ENCODE measurements at places on chromosomes 11 and 22. TPM values are rescaled to one million over a fixed set of nuclear protein-coding genes. Genes with fewer than 3 reads are reported as not detected.

Gene MUC6
- total RNA-seq = not detected

Gene HBD
- 0.80 TPM for total RNA-seq

DNA sequence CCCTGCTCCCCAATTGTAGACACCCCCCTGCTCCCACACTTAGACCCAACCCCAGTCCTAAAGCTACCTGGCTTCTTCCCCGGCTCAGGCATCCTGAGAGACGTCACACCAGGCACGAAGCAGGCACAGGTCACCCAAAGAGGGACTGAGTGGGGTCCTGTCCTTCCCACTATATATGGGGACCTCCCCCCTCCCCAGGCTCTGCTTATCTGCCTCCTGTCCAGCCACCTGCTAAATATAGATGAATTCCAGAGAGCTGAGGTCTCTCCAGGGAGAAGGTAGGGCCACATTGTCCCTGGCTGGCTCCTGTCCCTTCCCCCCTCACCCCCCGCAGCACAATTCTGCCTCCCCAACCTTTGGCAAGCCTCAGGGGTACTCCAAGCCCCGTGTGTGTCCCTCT is at the start of gene MYBPC3:
Gene MYBPC3, minus strand, starts transcription at position 147 of the 400 bp plus-strand sequence. Its CDS starts 55 bp downstream, at position 92.
- DNase-seq = no peak

- no peak for DNase-seq
Observed at GRCh38 chr11:68956547-68957254, 24.1 kb downstream of the MRGPRD start.

DNA sequence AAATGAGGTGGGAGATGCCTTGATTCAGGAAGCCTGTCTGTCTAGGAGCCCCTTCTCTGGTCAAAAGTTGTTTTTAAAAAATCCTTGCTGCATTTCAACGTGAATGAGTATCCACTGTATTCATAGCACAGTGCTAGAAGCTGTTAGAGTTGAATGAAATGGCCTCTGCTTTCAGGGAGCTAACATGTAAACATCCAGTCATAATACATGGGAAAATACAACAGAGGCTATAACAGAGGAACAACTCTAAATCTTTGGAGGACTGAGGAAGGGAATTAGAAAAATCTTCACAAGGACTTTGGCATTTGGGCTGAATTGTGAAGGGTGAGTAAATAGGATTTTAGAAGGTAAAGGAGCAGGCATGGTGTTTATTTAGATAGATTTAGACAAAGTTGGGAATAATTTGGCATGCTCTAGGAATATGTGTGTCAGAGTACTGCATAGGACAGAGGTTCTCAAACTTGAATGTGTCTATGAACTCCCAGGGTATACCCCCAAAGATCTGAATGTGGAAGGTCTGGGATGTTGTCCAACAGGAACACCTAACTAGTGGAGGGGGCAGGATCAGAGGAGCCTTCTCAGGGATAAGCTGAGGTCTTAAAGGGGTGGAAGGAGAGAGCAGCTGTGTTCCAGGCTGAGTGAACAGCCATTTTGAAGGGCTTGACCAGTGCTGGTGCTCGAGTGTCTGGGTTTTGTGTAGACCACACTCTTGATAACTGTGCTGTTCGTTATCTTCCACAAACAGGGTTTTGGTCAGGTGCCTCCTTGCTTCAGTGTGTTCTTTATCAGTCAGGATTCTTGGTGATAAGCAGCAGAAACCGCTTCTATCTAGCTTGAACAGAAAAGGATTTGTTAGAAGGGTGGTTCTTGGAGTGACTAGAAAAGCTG is 12.7 kb downstream of the SREBF2 start:
- no peak for DNase-seq

DNA sequence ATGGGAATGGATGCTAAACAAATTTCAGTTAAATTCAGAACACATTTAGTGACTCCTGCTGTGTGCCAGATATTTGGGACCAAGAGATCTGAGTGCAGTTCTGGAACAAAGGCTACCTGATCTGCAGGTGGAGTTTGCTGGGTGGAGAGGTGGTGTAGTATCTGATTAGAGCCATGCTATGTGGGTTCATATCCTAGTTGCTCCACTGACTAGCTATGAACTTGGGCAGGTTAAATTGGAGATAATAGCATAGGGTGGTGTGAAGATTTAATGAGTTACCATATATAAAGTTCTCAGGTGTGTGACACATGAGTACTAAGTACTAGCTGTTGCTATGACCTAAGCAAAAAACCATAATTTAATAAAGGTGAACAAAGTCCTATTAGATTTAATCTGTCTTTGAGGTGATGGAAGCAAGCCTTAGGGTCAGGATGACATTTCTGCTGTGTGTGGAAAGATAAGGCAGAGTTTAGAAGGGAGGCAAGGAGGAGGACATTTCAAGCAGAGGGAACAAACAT is 2.1 kb downstream of the ENDOD1 start:
- DNase-seq = no peak

Gene PIM3
- 124 TPM for total RNA-seq

DNA sequence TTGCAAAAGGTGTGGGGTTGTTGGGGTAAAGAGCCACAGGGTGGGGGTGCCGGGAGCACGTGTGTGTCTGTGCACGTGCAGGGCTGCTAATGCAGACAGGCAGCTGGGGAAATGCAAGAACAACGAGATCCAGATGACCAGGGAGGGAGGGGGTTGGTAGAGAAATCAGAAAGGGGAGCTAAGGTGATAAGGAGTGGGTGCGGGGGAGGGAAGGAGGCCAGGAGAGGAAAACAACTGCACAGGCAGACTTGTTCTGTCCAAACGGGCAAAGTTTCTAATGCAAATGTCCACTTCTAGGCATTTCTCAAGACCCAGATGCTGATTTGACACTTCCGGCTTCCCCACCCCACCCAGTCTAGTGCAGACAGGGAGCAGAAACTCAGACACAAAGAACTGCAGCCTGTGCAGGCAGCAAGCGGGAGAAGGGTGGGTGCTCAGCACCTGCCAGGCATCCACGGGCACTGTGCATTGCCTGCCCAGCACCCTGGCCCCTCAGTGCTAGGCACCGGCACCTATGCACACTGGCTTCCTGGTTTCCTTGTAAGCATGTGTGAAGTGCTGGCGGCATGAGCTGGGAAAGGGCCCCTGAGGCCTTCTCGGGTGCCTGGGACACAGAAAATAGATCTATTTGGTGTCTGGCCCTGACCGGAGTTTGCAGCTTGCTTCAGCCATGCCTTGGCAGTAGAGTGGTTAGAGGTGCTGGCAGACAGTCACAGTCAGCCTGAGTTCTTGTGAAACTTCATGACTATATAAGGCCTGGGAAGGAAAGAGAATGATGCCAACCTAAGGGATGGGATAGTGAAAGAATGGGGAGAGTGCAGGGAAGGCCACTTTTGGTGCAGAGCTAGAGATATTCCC is 220.1 kb upstream of the SORL1-AS1 start:
- DNase-seq = no peak

GRCh38 chr11:27465629-27466028 is 7.0 kb downstream of the LGR4 start:
- DNase-seq = no peak

DNA sequence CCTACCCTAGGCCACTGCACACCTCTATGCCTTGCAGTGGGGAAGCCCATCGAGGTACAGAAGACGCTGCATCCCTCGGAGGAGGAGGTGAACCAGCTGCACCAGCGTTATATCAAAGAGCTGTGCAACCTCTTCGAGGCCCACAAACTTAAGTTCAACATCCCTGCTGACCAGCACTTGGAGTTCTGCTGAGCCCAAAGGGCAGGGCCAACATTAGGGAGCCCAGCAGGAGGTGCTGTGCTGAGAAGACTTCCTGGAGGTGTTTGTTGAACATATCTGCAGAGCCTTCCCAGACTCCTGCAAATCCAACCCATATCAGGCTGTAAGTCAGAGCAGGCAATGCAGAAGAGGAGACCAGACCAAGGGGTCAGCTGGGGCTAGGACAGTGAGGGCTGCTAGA is 13.5 kb downstream of the MOGAT2 start:
- no peak for DNase-seq

Gene SCUBE2
- 29.2 TPM for total RNA-seq

DNA sequence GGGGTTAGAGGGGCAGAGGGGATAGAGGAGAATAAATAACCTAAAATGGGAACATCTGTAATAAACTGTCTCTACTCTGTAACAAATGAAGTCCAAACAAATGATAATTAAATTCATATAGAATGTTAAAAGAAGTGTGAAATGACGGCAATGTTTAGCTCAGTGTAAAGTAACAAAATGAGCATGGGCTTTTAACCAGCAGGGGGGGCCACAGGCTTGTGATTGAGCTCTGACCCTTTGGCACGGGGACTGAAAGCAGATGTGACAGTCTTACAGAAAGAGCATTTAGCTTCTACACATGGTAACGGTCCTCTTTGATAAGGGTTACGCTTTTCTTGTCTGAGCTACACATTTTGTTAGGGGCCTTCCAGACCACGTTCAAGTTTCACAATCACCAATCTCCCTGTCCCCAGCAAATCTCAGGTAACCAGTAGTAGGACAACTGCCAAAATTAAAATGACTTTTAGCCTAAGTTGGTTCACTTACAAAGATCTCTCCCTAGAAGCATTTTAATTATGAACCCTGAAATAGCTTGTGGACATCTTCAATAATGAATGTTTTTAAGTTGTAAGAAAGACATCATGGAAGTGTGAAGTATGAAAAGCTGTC is 262.5 kb downstream of the DCDC1 start:
- DNase-seq = no peak

Gene RAG2
- total RNA-seq = not detected

DNA sequence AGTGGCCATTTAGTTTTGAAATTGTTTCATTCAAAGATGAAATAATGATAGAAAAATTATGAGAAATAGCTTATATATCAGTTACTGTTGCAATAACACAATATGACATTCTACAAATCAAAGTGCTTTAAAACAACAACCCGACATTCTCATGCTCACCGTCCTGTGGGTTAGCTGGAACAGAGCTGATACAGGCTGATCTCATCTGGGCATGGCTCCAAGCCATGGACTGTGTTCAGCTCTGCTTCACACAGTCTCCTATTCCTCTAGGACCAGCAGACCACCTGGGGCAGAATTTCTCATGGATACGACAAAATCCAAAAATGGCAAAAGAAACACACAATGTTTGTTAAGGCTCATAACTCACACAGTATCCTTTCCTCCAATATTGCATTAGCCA is 178.6 kb downstream of the CNTN5 start:
- DNase-seq = no peak

- DNase-seq = no peak
Observed at GRCh38 chr22:43407591-43407990, 4.2 kb upstream of the MPPED1 start.

GRCh38 chr11:26801601-26802000 is 79.7 kb upstream of the SLC5A12 start:
- DNase-seq = no peak

- no peak for DNase-seq
Observed at GRCh38 chr11:1028616-1029015, 7.9 kb downstream of the MUC6 start.

Gene SSTR3
- not detected for total RNA-seq

Gene SCUBE1
- 3.9 TPM for total RNA-seq

- no peak for DNase-seq
Observed at GRCh38 chr11:132300283-132300682, 929.9 kb downstream of the NTM start.

- DNase-seq = no peak
Observed at GRCh38 chr11:810040-810567, 337 bp downstream of the RPLP2 start.

Gene LUZP2
- 0.32 TPM for total RNA-seq

Gene DKK3
- 8.9 TPM for total RNA-seq

Gene KCNQ1
- 10.7 TPM for total RNA-seq

Gene TMEM218
- total RNA-seq = 24.6 TPM

- DNase-seq = no peak
Observed at GRCh38 chr11:124101737-124102136, 13.5 kb upstream of the VWA5A start.

DNA sequence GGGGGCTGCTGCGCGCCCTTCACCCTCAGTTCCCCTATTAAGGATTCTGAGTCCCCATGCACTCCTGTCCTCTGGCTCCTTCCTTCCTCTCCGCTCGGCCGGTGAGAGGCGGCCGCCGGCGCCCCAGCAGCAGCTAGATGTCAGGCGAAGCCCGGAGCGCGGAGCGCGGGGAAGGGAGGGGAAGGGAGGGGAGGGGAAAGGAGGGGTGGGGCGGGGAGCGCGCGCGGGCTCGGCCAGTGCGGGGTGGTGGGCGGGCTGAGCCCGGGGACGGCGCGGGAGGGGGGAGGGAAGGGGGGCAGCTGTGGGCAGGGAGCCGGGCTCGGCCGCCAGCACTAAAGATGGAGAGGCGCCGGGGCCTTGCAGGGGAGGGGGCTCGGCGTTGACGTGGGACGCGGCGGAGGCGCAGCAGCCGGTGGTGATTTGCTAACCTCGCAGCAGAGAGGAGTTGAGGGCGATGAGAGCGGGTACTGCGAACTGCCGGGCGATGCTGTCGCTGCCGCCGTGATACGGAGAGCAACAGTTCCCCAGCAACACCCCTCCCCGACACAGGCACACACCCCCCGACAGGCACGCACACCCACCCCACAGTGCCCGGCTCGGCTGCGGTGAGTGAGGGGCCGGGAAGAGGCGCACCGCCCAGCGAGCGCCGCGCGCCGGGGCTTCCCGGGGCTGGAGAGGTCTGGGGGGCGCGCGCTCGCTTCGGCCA is at the start of gene ZBTB16:
Gene ZBTB16, plus strand, starts transcription at position 434 of the 706 bp plus-strand sequence. CDS start 3,590 bp downstream, outside the sequence.
- DNase-seq = peak; percentile 96

DNA sequence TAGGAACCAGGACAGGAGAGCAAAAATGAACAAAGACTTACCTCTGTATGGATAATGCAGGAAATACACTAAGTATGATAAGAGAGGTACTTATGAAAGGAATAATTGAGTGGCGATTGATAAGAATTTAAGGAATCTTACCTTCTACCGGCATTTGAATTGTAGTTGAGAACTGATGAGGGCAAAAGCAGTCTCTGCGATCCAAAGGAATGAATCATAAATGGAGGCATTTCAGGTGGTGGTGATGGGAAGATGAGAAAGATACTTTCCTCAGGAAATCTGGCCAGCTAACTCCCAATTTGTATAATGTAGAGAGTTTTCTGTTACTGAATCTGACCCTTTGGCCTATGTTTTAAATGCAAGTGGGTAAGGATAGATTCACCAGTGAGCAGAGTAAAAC is 71.9 kb upstream of the C11orf87 start:
- DNase-seq = no peak

- no peak for DNase-seq
Observed at GRCh38 chr11:61295596-61295926, 445 bp upstream of the VWCE start.

- DNase-seq = peak; percentile 90
Observed at GRCh38 chr22:24894220-24894975, 52.1 kb downstream of the LHFPL7 start.

Gene ANO1
- 5.7 TPM for total RNA-seq

Gene SIAE
- 28.2 TPM for total RNA-seq

DNA sequence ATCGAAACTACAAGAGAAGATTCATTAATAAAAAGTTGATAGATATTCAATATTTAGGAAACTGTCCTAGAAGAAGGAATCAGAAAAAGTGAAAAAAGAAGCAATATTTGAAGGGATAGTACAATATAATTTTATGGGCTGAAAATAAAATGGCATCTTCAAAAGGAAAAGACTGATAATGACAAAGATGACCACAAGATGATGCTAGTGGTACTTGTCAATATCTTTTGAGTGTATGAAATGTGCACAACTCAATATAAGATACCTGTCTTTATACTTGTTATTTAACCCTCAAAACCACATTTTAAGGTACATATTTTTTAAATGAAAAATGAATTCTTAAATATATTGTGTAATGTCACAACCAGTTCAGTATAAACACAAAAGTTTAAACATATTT is 1059.6 kb upstream of the RAG2 start:
- no peak for DNase-seq

Gene TNNI2
- 0.64 TPM for total RNA-seq

GRCh38 chr22:19635644-19636043 is 78.7 kb upstream of the SEPTIN5 start:
- peak; percentile 9 for DNase-seq

Gene PRODH
- total RNA-seq = 2.5 TPM

Gene FAM227A
- 0.22 TPM for total RNA-seq
